Right atrium auricular region (tissue), 2 donors: ENCODE measurements at places on chromosomes 5 and 9. TPM values are rescaled to one million over a fixed set of nuclear protein-coding genes. Genes with fewer than 3 reads are reported as not detected.

Gene ODF2
- 9.7 TPM for total RNA-seq

DNA sequence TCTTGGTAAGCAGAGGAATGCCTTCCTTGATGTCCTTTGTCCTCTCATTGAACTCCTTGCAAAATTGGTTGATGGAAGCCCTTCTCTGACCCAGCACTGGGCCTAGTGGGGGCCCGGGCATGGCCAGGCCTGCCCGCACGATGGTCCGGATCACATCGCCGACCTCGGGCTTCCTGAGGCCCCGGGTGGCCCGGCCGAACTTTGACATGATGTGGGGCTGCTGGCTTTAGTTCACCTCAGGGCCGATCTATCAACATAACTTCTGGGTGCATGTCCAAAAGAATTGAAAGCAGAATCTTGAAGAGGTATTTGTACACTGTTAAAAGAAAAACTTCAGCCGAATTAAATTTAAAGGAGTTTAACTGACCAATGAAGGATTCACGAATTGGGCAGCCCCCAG lies 24.1 kb upstream of the GNPDA1 start:
- no peak overlapping the region for H3K4me3 ChIP-seq
- H3K27ac ChIP-seq, result no peak overlapping the region
- no peaks in the 10 kb centered on the region for H3K4me1 ChIP-seq
- no peaks in the 10 kb centered on the region for H3K27me3 ChIP-seq
- H3K36me3 ChIP-seq, result no peaks in the 10 kb centered on the region
- DNase-seq, result no peak

Gene GABRA6
- not detected for total RNA-seq

- no peak overlapping the region for H3K4me3 ChIP-seq
- H3K4me1 ChIP-seq, result no peaks in the 10 kb centered on the region
- no peak overlapping the region for H3K27ac ChIP-seq
- H3K27me3 ChIP-seq, result no peaks in the 10 kb centered on the region
- H3K36me3 ChIP-seq, result no peaks in the 10 kb centered on the region
These were observed 36.5 kb downstream of the WWC1 start for GRCh38 chr5:168327994-168328393.

DNA sequence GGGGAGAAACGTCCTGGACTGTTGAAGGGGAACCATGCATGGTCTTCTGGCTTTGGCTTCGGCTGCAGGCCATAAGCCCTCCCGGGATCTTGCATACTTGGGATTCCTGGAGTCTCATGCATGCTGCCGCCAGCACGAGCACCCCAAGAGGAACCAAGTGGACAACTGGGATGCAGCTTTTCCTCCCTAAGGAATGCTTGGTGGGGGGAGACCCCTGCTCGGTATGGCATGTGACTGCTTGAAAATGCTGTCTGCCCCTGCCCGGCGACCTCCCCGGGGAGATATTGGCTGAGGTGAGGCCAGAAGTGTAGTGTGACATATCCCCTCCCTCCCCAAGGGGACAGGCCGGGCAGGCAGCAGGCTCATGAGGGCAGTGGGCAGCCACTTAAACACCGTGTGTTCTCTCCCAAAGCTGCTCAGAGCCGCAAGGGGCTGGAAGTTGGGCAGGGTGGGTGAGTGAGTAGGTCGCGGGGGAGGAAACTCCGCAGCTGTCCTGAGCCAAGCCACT lies 15.7 kb downstream of the TMEM171 start:
- no peak overlapping the region for H3K27ac ChIP-seq
- no peaks in the 10 kb centered on the region for H3K36me3 ChIP-seq
- DNase-seq, result no peak
- H3K4me1 ChIP-seq, result no peaks in the 10 kb centered on the region
- no peaks in the 10 kb centered on the region for H3K27me3 ChIP-seq

DNA sequence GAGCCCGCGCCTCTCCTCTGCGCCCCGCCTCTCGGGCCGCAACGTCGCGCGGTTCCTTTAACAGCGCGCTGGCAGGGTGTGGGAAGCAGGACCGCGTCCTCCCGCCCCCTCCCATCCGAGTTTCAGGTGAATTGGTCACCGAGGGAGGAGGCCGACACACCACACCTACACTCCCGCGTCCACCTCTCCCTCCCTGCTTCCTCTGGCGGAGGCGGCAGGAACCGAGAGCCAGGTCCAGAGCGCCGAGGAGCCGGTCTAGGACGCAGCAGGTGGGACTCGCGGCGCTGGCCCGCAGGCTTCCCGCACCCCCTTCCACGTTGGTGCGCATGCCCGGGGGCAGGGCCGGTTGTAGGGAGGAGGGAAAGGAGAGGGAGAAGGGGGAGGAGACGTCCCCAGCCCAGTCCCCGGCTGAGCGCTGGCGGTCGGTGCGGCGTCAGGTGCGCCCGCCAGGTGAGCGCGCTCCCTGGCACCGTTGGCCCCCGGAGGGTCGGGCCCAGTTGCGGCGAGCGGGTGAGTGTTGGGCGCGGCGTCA lies at the start of gene OCLN:
TSS of gene OCLN (plus strand) at position 400 of the 532 bp plus-strand sequence. CDS start 11,455 bp downstream, outside the sequence.
- peaks cover 25% of the 10 kb centered on the region for H3K4me1 ChIP-seq
- H3K36me3 ChIP-seq, result no peaks in the 10 kb centered on the region
- peaks cover 6% of the 10 kb centered on the region for H3K27me3 ChIP-seq
- H3K27ac ChIP-seq, result no peak within 1 kb of the TSS

GRCh38 chr5:110836851-110837250 lies 98.0 kb downstream of the SLC25A46 start:
- H3K4me3 ChIP-seq, result no peak overlapping the region
- H3K27ac ChIP-seq, result no peak overlapping the region
- no peak for DNase-seq
- H3K4me1 ChIP-seq, result no peaks in the 10 kb centered on the region

Gene CBY3
- not detected for total RNA-seq

GRCh38 chr5:94847019-94847418 lies 228.6 kb downstream of the SLF1 start:
- no peak overlapping the region for H3K4me3 ChIP-seq
- no peaks in the 10 kb centered on the region for H3K36me3 ChIP-seq
- H3K27me3 ChIP-seq, result no peaks in the 10 kb centered on the region

- H3K36me3 ChIP-seq, result no peaks in the 10 kb centered on the region
- H3K27ac ChIP-seq, result no peak overlapping the region
- no peak for DNase-seq
- no peaks in the 10 kb centered on the region for H3K4me1 ChIP-seq
- no peaks in the 10 kb centered on the region for H3K27me3 ChIP-seq
- no peak overlapping the region for H3K4me3 ChIP-seq
These were observed 65.5 kb upstream of the SYNPO start for GRCh38 chr5:150574818-150575547.

Gene CCL19
- 0.63 TPM for total RNA-seq

Gene DMRT3
- not detected for total RNA-seq

Gene PCDHB16
- 5.3 TPM for total RNA-seq

GRCh38 chr5:126917918-126918614 lies 112.3 kb downstream of the MARCHF3 start:
- no peak for DNase-seq
- H3K36me3 ChIP-seq, result no peaks in the 10 kb centered on the region
- no peak overlapping the region for H3K27ac ChIP-seq
- H3K4me1 ChIP-seq, result no peaks in the 10 kb centered on the region
- no peak overlapping the region for H3K4me3 ChIP-seq

DNA sequence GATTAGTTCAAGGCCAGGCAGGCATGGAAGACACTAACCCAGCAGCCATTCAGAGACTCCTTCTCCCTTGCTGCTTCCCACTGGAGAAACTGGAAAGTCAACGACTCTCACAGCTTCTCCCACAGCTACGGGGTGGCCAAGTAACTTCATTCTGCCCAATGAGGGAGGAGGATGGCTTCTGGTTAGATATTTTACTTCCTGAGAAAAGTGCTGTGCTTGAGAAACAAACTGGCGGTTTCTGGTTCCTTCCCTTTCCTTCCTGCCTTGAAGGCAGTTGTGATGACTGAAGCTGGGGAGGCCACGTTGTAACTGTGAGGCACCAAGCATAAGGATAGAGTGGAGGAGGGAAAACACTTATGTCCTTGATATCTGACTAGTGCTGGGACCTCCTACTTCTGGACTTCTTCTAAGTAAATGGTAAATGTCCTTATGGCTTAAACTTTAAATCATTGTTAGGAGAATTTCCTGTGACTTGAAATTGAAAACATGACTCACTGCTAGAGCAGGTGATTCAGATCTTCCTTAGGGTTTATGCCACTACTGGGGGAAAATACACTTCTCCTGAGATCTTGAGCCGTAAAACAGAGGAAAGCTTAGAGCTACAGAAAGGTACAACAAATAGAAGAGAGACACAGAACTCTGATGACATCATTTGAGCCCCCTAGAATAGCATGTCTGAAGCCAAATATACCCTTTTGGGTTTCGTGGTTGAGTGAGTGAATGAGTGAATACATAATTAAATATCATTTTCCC lies 3.1 kb upstream of the GNPDA1 start:
- no peak for DNase-seq
- H3K4me3 ChIP-seq, result no peak overlapping the region
- H3K36me3 ChIP-seq, result no peaks in the 10 kb centered on the region
